ENCODE measurements at places on chromosomes 3 and 15.

- no peak for DNase-seq
Observed at GRCh38 chr3:25155652-25156471, 272.2 kb upstream of the RARB start.

DNA sequence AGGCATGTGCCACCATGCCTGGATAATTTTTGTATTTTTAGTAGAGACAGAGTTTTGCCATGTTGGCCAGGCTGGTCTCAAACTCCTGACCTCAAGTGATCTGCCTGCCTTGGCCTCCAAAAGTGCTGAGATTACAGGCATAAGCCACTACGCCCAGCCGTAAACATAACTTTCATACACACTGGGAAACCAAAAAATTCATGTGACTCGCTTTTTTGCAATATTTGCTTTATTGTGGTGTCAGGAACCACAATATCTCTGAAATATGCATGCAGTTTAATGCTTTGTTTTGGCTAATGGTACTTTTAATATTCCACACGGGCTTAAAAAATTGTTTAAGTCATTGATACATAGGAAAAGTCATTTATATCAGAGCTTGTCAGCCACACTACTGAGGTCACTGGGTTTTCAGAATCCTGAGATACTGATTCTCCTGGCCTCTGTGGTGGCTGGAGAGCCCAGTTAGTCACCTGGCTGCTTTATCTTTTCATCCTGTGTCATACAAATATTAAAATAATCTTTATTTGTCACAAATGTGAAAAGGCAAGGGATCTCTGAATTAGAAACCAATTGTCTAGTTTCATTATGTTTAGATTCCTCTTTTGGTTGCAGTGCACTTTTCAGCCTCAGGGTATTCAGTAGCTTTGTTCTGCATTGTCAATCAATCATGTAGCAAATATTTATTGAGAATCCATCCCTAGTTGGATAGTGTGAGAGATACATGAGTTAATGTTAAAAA is 10.0 kb downstream of the TMEM62 start:
- no peak for DNase-seq

DNA sequence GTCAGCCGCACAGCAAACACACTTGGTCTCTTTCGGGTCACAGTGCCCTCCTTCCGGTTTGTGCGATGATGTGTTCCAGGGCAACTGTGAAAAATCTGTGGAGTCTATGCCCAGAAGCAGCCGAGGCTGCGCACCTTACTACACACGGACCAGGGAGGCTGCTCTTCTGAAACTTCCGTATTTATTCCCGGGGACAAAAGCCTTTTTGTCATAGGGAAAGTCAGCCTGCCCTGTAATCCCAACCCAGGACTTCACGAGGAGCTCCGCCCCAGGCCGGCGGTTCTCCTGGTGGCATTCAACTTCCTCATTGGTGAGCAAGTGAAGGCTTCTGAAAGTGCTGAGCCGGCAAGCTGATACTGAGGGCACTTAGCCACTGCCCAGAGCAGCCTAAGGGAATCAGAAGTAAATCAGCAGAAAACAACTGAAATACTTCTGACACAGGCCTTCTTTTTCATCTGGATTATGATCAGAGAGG is 126.5 kb downstream of the FMN1 start:
- no peak for DNase-seq

DNA sequence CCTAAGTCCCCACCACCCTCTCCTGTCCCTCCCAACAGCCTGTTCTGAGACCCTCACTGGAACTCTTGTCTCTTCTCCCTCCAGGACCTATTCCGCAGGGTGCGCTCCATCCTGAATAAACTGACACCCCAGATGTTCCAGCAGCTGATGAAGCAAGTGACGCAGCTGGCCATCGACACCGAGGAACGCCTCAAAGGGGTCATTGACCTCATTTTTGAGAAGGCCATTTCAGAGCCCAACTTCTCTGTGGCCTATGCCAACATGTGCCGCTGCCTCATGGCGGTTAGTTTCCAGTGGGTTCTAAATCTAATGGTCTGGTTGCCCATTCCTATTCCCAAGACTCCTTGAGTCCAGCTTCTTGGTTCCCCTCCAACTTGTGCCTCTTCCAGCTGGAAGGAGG is 9.3 kb downstream of the EIF4G1 start:
- DNase-seq: no peak

DNA sequence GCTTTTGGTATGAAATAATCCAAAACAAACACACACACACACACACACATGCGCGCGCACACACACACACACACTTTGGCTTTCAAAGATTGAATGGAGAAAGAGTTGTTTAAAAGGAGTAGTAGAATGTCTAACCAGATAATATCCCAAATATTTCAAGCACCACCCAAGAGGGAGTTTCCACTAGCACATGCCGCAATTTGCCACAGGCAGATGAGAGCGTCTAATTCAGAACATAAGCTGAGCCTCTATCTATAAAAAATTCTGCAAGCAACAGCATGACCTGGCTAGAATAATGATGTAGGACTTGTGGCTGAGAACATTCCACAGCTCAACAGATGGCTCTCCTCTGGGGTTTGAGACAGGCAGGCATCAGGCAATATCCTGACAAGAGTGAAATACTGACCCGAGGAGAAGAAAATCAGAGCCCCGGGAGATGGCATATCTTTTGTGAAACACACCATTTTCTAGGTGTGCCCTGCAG is 302.5 kb upstream of the GADL1 start:
- DNase-seq: no peak

GRCh38 chr3:104367000-104367399 is 999.7 kb upstream of the ALCAM start:
- DNase-seq: no peak

DNA sequence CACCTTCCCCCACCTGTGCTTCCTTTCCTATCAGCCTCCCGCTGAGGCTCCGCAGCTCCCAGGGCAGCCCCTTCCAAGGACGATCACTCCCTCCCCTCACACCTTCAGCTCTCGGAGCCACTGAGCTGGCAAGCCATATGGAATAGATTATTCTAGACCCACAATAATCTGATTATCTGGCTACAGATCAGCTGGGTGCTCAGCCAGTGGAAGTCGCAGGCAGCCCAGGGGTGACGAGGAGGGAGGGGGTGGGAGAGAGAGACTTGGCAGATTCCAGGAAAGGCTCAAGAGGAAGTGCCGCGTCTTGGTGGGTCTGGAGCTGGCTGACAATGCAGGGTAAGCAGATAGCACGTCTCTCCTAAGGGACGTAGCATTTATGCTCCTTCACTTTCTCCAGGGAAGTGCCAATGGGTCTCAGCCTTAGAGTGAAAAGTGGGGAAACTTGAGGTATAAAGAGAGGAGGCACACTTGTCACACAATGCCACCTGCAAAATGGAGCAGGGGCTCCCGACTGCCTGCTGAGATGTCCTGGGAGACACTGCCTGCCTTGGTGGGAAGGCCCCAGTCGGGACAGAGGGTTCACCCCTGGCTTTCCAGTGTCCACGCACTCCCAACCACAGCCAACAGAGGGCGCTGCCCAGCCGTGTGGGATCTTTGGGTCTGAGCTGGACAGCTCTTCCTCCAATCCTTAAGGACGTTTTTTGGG is 9.4 kb upstream of the MESP1 start:
- DNase-seq: peak; percentile 37

DNA sequence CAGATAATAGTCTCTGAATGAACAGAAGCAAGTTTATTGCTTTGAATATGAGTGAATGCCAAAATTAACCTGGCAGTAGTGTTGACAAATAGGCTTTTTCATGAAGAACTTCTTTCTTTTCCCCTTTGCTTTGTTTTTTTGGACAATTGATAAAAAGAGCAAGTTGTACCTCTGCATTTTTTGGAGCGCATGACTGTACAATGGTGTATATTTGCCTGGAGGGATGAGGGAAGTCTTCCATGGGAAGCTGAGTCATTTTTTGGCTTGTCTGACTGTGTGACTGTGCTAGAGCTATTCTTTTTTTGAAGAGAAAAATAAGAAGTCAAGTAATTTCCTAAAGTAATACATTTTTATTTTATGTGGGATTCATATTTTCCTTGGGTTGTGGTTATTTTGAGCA is 186.9 kb downstream of the KLHL25 start:
- no peak for DNase-seq

DNA sequence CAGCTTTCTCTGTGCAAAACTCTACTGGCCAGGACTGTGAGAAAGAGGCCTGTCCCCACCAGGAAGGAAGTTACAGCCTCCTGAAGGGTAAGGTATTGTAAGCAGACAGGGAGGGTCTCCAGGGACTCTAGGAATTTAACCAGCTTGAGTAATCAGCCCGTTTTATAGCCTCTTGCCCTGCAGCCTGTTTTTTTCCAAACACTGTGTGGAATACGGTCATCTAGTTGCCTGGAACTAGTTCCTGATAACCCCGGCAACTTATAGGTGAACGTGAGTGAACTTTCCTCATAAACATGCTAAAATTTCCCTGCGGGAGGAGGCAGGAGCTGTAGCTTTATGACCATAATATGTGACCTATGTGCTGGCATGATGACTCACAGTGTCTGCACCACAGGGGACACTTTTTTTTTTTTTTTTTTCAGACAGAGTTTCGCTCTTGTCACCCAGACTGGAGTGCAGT is 60.1 kb upstream of the DAZL start:
- DNase-seq: no peak

GRCh38 chr3:8665407-8665896 is 20.9 kb upstream of the SSUH2 start:
- DNase-seq: no peak

GRCh38 chr3:54863786-54864185 is 64.1 kb downstream of the LRTM1 start:
- no peak for DNase-seq

GRCh38 chr3:184637705-184638104 is 74.2 kb downstream of the MAGEF1 start:
- no peak for DNase-seq

DNA sequence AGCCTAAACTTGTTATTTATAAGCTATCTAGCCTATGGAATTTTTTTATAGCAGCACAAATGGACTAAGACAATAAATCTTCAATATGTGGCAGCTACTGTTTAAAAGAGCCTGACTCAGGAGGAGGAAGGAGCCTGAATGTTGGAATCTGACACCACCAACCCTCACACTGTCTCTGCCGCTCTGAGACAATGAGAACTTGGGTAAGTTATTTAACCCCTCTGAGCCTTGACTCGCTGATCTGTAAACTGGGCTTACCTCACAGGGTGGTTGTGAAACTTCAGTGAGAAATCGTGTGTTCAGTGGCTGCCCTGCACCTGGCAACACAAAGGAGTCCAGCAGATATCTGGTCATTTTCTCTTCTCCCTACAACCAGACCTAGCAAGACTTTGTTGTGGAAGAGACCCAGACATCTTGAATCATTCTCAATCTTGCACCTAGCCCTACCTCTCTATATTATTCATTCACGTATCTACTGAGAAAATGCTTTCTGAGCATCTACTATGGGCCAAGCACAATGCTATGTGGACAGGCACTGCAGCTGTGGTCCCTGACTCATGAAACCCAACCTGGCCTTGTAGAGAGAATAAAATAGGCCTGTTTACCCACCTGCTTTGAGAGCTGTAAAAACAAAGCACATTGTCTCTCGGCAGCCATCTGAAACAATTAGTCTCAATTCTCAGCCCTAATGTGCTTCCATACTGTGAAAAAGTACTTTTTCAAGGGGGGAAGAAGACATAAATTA is 81.9 kb upstream of the SLC25A36 start:
- DNase-seq: no peak

DNA sequence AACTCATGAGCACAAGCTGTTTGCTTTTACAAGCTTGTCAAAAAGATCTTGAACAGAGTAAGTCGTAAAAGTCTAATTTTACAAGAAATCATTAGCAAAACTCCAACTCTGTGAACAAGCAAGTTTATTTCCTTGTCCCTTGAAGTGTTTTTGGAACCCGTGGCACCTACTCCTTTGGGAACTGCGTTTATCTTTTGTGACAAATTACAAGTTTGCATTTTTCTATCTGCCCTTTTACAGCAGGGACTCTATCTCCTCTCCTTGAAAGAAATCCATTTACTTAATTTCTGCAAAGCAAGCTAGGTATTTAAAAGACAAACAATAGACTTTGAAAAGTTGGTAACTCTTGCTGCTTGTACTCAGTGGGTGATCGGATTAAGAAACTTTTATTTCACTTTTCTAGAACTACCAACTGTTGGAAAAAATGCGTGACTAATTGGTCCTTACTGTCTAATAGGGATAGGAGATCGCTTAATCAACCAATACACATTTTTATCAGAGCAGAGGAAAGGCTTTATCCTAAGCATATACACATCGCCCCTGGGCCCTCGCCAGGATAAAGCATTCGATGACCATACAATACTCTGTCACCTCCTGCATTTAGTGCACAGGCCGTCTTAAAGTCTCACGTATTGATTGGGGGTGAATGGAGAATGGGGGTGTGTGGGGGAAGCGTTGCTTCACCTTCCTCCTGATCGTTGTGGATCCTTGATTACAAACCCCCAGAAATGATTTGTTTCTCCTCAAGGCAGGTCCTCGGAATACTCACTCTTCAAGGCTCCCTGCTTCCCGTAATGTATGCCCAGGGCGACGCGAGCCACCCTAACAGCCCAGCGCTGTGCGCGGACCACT is 1.7 kb downstream of the PRTG start:
- no peak for DNase-seq

- DNase-seq: no peak
Observed at GRCh38 chr3:8442993-8443650, 58.5 kb upstream of the LMCD1 start.

- DNase-seq: peak; percentile 29
Observed at GRCh38 chr3:10602769-10603768, 97.7 kb upstream of the ATP2B2 start.

GRCh38 chr3:16338999-16339398 is 74.0 kb downstream of the OXNAD1 start:
- DNase-seq: no peak

- no peak for DNase-seq
Observed at GRCh38 chr15:95698230-95698629, 632.3 kb upstream of the NR2F2 start.

- no peak for DNase-seq
Observed at GRCh38 chr15:38994310-38994709, 429.7 kb upstream of the RASGRP1 start.

- DNase-seq: no peak
Observed at GRCh38 chr3:167198949-167199600, 181.0 kb downstream of the ZBBX start.

DNA sequence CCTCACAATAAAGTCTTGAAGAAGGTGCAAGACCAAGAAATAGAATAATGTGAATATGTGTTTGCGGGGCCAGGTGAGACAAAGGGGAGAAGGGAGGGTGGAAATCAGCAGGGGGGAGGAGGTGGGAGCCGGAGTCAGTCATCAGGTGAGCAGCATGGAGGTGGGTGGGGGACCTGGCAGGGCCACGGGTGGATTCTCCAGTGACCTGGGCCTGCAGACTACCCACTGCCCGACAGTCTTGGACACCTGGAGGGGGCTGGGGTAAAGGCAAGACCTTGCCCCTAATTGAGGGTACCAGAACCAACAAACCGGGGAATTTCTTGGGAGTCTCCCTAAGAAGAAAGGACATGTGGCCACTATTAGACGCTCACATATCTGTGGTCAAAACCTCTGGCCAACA is 95.8 kb downstream of the CHSY1 start:
- no peak for DNase-seq

- no peak for DNase-seq
Observed at GRCh38 chr15:22866079-22866478, 27.6 kb downstream of the NIPA2 start.

- no peak for DNase-seq
Observed at GRCh38 chr3:1591327-1592028, 498.7 kb downstream of the CNTN6 start.

All from effector CD8-positive, alpha-beta T cell (primary cell).